ENCODE measurements at places on chromosomes 6 and 20.

DNA sequence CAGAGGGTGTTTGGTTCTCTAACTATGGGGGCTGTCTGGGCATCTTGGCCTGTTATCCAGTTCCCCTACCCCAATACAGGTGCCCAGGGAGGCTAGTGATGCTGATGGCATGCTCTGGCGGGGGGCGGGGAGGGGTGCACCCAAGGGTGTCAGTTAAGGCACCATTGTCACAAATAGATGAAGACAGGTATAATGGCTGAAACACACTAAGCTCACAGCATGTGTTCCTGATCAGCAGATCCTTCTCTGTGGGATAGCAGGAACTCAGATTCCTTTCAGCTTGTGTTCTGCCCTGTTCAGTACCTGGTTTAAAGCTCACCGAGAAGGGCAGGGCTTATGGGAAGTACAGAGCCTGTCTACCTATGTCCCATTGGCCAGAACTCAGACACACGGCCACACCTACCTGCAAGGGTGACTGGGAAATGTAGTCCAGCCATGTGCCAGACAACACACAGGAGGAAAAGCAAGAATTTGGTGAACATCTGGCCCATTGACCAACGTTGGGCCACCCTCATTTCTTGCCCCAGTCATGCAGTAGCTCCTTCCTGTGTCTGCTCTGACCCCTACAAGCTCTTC lies 3.4 kb upstream of the RSPO4 start:
- DNase-seq = no peak

- no peak for DNase-seq
Measured at GRCh38 chr6:131937703-131938631, 13.2 kb downstream of the CCN2 start.

DNA sequence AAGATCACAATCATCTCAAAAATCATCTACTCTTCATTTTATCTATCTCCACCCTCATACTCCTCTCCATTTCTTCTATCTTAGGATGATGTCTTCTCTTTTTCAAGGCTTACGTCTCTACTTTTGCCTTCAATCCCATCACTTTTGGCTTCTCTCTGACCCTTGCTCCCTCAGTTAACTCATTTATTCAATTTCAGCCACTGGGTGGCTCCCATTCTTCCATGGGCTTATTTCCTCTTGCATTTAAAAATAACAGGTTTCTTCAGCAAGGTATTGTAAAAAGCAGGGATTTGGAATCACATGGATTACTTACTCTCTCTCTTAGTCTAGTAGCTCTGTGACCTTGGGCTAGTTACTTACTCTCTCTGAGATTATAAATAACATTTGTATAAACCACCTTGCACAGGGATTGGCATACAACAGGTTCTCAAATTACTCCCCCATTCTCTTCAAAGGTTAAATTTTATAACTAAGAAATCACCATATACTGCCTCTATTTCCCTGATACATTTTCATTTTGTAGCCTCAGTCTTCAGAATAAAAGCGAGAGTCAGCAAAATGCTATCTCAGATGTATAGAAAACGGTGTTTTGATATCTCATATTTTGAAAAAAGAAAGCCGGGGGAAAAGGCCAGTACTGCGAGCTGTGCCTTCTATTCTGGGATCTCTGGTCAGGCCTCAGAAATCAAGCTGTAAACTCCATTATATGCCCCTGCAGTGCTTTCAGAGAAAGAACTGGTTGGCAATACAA lies 5.5 kb downstream of the ZSCAN12 start:
- no peak for DNase-seq

GRCh38 chr20:21020659-21021471 lies 85.3 kb downstream of the LINC00237 start:
- no peak for DNase-seq

- DNase-seq = no peak
Measured at GRCh38 chr20:12808006-12808567, 200.7 kb upstream of the SPTLC3 start.

DNA sequence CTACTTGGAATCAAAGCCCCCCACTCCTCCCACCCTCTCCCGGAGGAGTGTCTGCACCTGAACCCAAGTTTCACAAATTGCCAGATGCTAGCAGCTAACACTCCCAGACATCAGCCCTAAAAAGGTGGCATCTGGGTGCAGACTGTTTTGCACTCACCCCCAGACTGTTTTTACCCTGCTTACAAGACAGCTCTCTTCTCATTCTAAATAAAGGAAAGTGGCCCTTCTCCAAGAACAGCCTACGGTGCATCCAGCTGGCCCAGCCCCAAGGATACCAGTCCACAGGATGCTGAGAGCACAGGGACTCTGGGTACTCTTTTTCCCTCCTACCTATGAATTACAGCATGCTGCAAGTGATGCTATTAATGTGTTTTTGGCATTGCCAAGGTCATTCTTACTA lies 842.0 kb upstream of the FLRT3 start:
- DNase-seq = no peak

GRCh38 chr20:32438331-32438858 lies 80.3 kb downstream of the ASXL1 start:
- DNase-seq = no peak

DNA sequence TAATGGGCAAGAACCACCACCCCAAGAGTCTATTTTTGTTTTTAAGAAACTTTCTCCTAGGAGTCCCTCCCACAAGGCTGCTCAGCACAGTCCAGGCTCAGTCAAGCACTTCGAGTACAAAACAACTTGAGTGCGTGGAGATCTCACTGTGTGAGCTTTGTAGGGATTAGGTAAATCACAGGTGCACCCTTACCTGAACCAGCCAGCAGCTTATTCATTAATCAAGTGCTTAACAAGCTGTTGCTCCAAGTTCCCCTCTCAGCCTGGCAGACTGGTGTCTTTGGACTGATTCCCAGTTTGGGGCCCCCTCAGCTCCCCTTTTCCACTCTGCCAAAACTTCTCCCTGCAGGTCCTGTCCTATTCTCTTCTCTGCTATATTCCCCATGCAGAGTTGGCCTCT lies 133.1 kb downstream of the LY86 start:
- no peak for DNase-seq

DNA sequence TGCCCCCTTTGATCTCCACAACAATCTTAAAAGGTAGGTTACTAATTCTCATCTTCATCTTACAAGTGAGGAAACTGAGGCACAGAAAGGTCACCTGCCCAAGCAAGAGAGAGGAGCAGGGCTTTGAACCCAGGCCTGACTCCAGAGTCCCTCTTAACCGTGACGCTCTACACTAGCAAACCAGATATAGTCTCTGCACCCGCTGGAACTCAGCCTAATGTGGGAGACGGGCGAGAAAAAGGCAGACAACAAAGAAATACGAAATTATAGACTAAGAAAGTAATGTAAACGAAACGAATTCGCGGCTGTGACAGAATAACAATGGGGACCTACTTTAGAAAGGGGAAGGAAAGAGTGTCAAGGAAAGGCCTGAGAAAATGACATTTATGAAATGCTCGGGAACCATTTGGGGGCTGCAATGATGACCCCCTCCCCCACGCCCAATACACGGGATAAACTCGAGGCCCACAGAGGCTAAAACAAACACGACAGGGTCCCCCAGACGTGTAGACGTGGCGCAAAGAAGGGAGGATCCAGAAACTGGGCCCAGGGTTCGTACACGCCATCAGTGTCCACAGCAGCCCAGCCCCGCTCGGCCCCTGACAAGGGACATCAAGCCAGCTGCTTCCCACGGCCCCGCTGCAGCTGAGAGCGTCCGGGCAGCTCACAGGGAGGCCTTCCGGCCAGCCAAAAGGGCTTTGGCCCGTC lies 637 bp downstream of the TRPC4AP start:
- DNase-seq = no peak

- DNase-seq = no peak
Measured at GRCh38 chr20:47038566-47039560, 144.2 kb downstream of the EYA2 start.

GRCh38 chr20:25485872-25486271 lies 78.4 kb downstream of the GINS1 start:
- DNase-seq = no peak

GRCh38 chr6:36066817-36067216 lies 39.2 kb downstream of the MAPK14 start:
- no peak for DNase-seq

DNA sequence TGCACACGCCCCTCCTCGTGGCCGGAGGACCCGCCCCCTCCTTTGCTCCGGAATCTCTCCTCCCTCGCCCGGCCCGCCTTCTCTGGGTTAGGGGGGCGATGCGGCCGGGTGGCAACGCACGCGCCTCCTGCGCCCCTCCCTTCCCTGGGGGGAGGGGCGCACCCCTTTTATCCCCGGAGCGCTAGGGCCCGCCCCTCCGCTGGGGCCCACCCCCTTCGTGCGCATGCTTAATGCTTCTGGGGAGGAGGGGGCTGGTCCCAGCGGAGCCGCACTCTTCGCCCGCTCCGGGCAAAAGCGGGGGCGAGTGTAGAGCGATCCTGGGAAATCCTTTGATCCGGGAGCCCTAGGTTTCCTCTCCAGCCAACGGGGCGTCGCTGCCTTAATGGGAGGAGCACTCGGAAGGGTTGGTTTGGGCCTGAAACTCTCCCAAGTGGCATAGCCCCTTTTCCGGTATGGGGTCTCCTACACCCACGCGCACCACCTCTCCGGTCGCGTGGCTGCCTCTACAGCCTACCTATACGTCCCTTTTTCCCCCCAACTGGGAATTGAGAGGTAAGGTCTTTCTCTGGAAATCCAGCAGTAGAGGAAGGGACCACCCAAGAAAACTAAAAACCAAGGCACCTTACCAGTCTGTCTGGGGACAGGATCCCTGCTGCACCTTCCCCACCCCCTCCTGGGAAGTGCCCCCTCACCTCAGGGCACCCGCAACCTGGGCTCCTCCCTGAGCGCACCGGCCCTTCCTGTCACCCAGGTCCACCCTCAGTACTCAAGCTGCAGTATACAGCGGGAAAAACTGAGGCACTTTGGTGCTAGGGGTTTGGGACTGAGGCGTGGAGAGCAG lies 2.1 kb downstream of the SOX12 start:
- peak; percentile 44 for DNase-seq

DNA sequence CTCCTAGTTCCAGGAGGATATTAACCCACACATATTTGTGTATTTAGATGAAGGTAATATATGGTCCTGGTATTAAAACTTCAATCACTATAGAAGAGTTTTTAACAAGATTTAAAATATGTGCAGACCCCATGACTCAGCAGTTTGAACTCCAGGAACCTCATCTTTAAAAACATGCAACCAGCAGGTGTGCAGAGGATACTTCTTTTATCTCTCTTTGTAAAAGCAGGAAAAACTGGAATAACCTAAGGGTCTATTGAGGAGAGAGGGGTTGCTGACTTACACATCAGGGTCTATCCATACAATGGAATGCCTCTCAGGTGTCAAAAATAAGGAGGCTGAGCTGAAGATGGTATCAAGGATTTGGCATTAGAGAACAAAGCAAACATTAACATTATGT lies 36.9 kb upstream of the TFAP2C start:
- no peak for DNase-seq

- DNase-seq = no peak
Measured at GRCh38 chr20:57573242-57573641, 12.3 kb downstream of the PCK1 start.

DNA sequence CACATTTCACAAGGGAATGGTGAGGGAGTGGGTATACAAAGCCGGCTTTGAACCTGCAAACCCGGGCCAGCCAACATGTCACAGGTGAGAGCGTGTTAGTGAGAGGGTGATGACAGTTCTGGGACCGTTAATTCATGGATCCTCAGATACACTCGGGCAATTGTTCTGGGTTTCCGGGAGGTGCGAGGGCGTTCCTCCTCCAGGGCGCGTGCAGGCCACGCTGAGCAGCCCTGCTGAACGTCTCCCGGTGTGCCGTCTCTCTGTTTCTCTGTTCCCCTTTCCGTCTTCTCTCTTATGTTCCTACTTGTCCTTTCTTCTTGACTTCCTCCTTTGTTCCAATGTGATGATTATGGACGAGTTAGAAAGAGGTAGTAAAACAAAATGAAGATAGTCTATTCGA lies 130.0 kb upstream of the GMDS start:
- no peak for DNase-seq
